ENCODE measurements at places on chromosomes 5 and 9. TPM values are rescaled to one million over a fixed set of nuclear protein-coding genes. Genes with fewer than 3 reads are reported as not detected.
A peak's percentile ranks its signal among the peaks of the same experiment; 100 is the strongest.

The SLC6A19 gene
- not detected for polyA plus RNA-seq

The FGF1 gene
- 19.2 TPM for polyA plus RNA-seq

The SPATA9 gene
- 1.0 TPM for polyA plus RNA-seq

The PCDHA6 gene
- 0.02 TPM for polyA plus RNA-seq

The PCDHGA2 gene
- 6.8 TPM for polyA plus RNA-seq

The ARSI gene
- 5.2 TPM for polyA plus RNA-seq

The MZB1 gene
- not detected for polyA plus RNA-seq

The SLC25A2 gene
- polyA plus RNA-seq, result not detected

The FOXD4L4 gene
- not detected for polyA plus RNA-seq

- peak; percentile 82 for DNase-seq
Observed at GRCh38 chr5:159905496-159905895, 10.8 kb upstream of the ADRA1B start.

- no peak for DNase-seq
Observed at GRCh38 chr5:38825494-38825893, 20.3 kb upstream of the OSMR start.

- DNase-seq, result no peak
Observed at GRCh38 chr5:5492087-5492933, 69.8 kb downstream of the ICE1 start.

- DNase-seq, result no peak
Observed at GRCh38 chr5:123795688-123796087, 283.7 kb downstream of the CSNK1G3 start.

DNA sequence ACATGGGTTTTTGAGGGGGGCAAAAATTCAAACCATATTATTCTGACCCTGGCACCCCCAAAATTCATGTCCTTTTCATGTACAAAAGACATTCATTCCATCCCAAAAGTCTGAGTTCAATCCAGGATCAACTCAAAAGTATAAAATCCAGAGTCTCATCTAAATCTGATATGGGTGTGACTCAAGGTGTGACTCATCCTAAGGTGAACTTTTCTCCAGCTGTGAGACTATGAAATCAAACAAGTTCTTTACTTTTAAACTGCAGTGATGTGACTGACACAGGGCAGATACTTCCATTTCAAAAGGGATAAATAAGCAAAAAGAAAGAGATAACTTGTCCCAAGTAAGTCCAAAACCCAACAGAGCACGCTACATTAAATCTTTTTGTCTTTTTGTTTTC, 20.6 kb upstream of the CYLC2 start:
- DNase-seq, result no peak

DNA sequence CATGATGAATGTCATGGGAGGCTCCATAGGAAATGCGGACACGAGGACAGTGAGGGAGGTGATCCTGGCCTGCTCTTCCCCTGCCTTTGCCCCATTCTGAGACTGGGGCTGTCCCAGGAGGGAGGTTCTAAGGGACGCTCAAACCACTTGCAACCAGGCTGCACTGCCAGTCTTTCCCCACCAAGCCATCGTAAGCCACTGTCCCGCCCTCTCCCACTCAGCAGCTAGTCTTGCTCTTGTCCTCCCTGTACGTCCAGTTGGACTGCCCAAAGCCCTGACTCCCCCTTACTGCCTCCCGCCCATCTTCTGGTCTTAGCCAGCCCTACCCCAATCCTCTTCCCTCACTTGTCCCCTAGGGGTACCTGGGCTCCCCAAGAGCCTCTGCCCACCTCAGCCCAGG, 115.7 kb downstream of the FSTL4 start:
- DNase-seq, result no peak

DNA sequence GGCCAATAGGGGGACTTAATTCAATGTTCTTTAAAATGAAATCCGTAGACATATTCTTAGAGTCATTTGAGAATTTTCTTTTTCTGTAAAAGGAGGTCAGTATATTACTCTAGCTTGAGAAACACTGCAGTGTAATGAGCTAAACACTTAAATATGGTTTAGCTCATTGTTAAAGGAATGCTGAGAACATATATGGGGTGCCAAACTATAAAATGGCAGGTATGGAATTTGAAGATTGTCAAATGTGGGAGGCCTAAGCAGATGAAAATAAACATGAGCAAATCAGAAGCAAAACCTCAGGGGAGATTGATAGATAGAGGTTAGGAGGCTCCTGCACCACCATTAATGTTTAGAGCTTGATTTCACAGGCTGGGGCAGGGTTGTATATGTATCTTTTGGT, 57.9 kb downstream of the STX17 start:
- DNase-seq, result no peak

DNA sequence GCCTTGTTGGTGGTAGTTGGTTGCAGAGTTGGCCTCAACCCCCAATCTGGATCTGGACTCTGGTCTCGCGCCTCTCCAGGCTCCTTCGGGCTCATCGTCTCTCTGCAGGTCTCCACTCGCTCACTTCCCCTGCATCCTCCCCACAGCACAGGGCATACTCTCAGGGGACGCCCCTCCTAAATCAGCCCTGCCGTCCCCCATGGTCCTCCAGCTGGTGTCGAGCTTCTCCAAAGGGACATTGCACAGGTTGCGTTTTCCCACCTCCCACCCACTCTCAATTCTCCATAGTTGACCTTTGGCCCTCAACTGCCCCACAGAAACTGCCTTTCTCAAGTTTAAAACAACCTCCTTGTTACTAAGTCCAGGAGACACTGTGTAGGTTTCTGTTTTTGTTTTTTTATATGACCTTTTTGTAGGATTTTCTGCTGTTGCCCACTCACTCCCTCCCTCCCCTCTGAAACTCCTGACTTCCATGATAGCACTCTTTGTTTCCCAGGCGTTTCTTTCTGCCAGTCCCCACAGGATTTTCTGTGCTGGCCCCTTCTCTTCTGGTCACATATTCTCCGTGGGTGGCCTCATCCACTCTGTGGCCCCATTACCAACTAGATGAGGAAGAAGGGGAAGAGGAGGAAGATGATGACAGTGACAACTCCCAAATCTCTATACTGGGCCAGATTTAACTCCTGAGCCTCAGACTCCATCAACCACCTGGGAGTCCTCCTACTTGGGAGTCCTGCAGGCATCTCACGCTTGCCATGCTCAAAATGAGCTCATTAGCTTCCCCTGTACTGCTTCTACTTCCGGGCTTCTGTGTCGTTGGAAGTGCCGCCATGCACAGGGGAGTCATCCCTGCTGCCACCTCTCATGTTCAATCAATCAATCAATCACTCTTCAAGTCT, 50.3 kb downstream of the ALG2 start:
- no peak for DNase-seq

- DNase-seq, result peak; percentile 10
Observed at GRCh38 chr9:83511051-83511450, 27.1 kb downstream of the FRMD3 start.

DNA sequence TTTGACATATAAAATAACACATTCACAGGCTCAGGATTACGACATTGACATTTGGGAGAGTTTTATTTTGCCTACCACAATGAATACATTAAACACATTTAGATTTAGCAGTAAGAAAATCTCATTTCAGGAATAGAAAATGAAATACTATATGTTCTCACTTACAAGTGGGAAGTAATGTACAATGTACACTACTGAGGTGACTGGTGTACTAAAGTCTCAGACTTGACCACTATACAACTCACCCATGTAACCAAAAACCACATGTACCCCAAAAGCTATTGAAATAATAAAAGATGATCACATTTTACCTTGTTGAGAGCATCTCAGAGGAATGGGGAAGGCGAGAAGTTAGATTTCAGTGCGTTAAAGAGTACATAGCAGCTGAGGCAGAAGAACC, 1202.4 kb upstream of the SEMA6A start:
- no peak for DNase-seq

DNA sequence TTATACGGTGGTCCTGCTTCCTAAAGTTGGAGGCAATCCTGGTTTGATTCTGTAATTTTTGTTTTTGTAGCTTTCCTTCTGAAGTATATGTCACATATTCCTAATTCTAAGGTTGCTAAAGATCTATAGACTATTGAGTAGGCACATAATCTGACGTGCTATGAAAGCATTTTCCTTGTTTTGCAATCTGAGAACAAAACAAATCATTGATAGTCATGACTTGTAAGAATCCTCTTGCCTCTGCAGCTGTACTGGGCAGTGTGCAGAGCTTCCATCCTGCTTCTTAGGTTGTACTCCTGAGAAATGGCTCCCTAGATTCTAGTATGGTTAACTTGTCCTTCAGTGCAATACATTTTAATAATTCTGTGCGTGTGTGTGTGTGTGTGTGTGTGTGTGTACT, 35.4 kb downstream of the SEMA6A start:
- DNase-seq, result no peak

GRCh38 chr5:17340379-17340778, 122.9 kb downstream of the BASP1 start:
- DNase-seq, result no peak

- no peak for DNase-seq
Observed at GRCh38 chr9:6565312-6565711, 80.2 kb downstream of the GLDC start.

DNA sequence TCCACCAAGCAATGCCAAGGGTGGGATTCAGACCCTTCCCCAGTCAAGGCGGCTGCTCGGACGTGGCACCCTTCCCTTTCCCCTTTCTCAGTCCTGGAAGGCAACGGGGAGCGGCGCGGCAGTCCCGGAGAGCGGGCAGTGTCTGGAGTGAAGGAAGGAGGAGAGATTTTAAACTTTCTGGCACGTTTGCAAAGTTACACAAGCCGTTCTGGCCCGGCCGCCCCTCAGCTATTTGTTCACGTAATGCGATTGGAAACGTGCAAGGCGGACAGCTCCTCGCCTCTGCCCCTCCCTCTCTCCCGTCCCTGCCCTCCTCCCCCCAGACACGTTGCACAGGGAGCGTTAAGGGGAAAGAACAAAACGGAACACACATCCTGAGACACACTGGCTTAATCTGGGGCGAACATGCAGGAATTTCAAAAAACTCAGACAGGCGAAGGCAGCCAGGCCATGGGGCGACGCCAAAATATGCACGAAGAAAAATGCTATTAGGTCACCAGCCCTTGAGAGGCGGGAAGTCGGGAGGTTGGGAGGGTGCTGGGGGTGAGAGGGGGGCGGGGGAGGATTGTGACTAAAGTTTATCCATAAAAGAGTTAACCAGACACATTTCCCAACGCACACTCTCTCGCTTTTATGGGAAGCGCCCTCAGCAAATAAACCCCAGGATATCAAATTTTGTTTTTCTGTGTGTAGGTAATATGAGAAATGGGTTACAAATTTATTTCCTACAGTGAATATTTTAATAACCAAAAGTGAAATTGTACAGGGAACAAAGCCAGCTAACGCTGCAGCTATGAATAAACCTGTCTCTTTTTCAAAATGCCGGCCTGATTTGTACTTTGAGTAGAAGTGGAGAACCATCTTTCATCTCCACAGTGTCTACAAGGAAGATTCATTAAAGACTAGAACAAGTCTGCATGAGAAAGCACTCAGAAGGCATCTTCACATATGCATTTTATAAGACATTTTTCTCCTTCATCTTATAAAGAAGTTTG, at the start of gene LOX:
Gene LOX, minus strand, starts transcription at position 144 of the 995 bp plus-strand sequence. CDS start 274 bp downstream, outside the sequence.
- DNase-seq, result peak; percentile 98

GRCh38 chr9:136650648-136651047, 12.1 kb upstream of the EGFL7 start:
- no peak for DNase-seq

Measured in BJ (cell line).